ENCODE measurements at places on chromosomes 2 and 18. TPM values are rescaled to one million over a fixed set of nuclear protein-coding genes. Genes with fewer than 3 reads are reported as not detected.

The AFF3 gene
- 56.7 TPM for total RNA-seq

The ABCG8 gene
- 0.41 TPM for total RNA-seq

The RAX gene
- total RNA-seq = not detected

The CFC1 gene
- 0.41 TPM for total RNA-seq

The CD226 gene
- total RNA-seq = 0.82 TPM

The IL1RN gene
- total RNA-seq = not detected

The KATNAL2 gene
- total RNA-seq = 3.7 TPM

The CCNYL1 gene
- 51.0 TPM for total RNA-seq

The NT5C1B gene
- total RNA-seq = not detected

The RTP5 gene
- 2.4 TPM for total RNA-seq

The KANSL1L gene
- 99.1 TPM for total RNA-seq

The RGPD4 gene
- not detected for total RNA-seq

The UGT1A5 gene
- not detected for total RNA-seq

The MC5R gene
- total RNA-seq = 2.9 TPM

The HAAO gene
- total RNA-seq = 0.82 TPM

The DLX2 gene
- 2.9 TPM for total RNA-seq

The FAP gene
- total RNA-seq = 2.4 TPM

The GPR45 gene
- 0.82 TPM for total RNA-seq

The LIMS3 gene
- 0.82 TPM for total RNA-seq

The KLHL29 gene
- 14.3 TPM for total RNA-seq

The SLC14A1 gene
- 3.7 TPM for total RNA-seq

The DYNAP gene
- not detected for total RNA-seq

The PCGF1 gene
- total RNA-seq = 8.2 TPM

The CD8A gene
- 1.2 TPM for total RNA-seq

All from frontal cortex (tissue), 4 donors.